ENCODE measurements at places on chromosomes 1 and 21.

- DNase-seq, result no peak
Measured at GRCh38 chr21:19236209-19236608, 832.6 kb upstream of the TMPRSS15 start.

- no peak for DNase-seq
Measured at GRCh38 chr1:3282186-3282585, 172.3 kb upstream of the ARHGEF16 start.

GRCh38 chr1:11531314-11531870, 52.4 kb downstream of the DISP3 start:
- DNase-seq, result peak; percentile 17

- no peak for DNase-seq
Measured at GRCh38 chr1:66617362-66618184, 83.6 kb downstream of the SGIP1 start.

GRCh38 chr1:99700020-99700419, 54.1 kb downstream of the PALMD start:
- no peak for DNase-seq

DNA sequence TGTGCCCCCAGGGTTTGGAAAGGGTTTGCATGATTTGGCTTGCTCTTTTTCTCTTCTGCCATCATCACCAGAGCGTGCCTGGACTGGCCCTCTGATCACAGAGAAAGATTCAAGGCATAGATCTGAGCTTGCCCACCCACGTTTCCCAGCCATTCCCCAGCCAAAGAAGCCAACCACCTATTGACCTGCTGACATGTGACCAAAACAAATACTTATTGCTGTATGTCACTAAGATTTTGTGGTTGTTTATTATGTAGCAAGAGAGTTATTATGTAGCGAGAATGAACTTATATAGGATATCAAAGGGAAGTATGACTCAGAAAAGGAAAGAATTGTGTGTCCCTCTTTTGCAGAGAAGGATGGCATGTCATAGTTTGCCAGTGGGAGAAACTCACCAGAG, 59.9 kb downstream of the UBE2U start:
- DNase-seq, result no peak

GRCh38 chr1:193069748-193070385, 10.5 kb downstream of the RO60 start:
- no peak for DNase-seq

GRCh38 chr1:219985169-219985568, 56.8 kb upstream of the SLC30A10 start:
- no peak for DNase-seq

GRCh38 chr1:6488602-6489382, 2.7 kb downstream of the PLEKHG5 start:
- DNase-seq, result no peak

Measured in right forelimb (tissue), 1 donor.